Activated naive CD4-positive, alpha-beta T cell treated with Interleukin-2 at 50 U/mL for 16 hours (primary cell): ENCODE measurements at places on chromosomes 3 and 15.

- DNase-seq = no peak
These were observed 496.1 kb downstream of the SHQ1 start for GRCh38 chr3:72352176-72352575.

DNA sequence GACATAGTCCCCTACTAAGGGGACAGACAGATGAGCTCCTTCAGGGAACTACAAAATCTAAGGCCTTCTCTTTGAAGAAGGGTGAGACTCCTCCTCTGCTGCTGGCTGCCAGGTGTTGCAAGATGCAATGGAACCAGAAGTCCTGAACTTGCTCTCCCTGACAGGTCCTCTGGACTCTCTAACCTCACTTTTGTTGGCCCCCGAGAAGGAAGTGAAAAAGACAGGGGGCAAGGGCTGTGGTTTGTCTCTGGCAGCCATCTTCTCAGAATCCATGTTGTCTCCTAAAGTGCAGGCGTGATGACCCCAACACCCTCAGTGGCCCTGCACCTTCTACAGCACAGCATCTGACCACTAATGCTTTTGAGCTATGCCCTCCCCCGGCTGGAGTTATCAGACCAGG lies 292.5 kb downstream of the CHST2 start:
- no peak for DNase-seq

GRCh38 chr3:150063237-150063636 lies 92.5 kb upstream of the PFN2 start:
- no peak for DNase-seq

DNA sequence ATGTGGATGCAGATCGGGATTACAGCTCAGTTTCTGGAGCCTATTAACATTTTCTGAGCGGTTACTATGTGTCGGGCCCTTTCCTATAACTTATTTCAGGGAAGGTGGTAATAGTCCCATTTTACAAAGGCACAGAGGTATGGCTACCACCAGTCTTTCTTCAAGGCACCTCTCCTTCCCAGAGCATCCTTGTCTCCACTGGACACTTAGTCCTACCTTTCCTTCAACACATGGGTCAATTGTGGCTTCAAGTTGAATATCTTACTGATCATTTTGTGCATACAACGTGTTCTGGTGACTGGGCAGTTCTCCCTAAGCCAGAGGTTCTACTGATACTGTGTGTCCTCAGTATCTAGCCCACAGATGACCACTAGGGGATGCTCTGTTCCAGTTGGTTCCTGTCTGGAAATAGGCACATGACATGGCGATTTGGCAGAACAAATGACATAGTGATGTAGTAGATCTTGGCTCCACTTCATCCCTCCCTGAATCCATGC lies 60.7 kb upstream of the CMTM8 start:
- peak; percentile 44 for DNase-seq

DNA sequence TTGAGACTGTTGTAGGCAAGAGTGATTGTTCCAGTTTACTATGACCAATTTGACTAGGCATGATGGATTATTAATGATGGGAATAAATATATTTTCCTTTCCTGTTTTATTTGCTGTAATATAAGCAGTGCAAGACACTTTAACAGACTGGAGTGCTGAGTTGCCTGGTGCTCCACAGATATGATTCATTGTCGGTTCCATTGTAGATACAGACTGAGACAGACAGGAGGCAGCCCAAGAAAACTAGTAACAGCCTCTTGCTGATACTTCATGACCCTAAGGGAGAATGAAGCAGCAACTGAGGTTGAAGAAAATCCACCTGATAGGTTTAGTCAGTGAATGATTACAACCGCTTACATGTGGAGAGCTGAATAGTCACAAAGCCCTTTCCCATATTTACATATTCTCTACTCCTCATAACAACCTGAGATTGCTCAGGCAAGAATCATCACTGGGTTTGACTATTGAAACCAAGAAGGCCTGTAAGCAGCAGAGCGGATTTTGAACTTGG lies 235.1 kb upstream of the TPRG1 start:
- DNase-seq = no peak

DNA sequence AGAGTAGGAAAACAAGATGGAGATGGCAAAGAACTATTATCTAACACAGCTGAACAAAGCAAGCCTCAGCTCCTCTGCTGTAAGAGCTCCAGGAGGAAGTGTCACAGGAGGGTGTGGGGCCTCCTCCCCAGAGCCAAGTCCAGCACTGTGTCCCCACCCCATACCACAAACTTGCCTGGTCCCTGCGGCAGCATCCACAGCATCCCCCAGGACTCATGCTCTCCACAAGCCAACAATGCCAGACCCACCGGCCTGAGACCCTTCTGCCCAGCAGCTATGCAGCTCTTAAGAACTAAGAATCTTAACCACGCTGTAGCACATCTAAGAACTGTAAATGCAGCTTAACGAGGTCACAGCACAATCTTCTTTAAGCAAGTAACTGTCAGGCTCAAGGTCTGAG lies 9.1 kb downstream of the RBM15B start:
- no peak for DNase-seq

- DNase-seq = no peak
These were observed 50.3 kb upstream of the ATP13A3 start for GRCh38 chr3:194536871-194537637.

DNA sequence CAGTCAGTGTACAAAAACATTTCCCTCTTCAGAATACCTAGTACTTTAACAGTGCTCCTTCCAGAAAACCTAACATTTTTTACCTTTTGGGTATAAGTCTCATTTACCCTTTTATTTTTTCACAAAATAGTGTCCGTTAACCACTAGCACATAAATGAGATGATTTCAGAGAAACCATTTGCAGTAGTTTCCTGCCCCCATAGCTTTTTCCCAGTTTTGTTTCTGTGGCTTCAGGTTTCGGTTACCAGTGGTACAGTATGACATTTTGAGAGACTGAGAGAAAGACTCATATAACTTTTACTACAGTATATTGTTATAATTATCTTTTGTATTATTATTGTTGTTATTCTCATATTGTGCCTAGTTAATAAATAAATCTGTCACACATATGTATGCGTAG lies 6.2 kb upstream of the RBMS3 start:
- no peak for DNase-seq

- DNase-seq = no peak
These were observed 752.3 kb downstream of the NR2F2 start for GRCh38 chr15:97082830-97083229.

- no peak for DNase-seq
These were observed 40.3 kb downstream of the CHST14 start for GRCh38 chr15:40511093-40511471.

DNA sequence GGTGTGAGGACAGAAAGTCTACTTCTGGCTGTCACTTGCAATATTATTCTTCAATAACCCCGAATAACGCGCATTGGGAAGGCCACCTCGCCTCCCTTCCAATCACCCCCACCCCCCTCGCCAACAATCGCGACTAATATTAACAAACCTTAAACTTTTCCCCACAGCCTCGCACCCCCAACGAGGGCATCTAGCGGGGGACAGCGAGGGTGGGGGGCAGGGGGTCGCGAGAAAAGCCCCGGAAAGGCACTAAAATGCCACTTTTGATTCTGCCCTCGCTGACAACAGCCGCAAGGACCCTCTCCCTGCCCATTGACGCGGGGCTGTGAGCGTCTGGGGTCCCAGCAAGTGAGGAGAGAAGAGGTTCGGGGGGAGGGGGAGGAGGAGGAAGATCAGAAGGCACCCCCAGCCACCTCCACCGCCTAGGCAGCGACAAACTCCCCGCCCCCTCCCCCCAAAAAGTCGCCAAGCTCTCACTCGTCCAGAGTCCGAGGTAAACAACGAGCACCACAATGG lies 868 bp downstream of the SATB1 start:
- DNase-seq = peak; percentile 25

- peak; percentile 44 for DNase-seq
These were observed 182.4 kb downstream of the SHQ1 start for GRCh38 chr3:72665701-72666446.

- DNase-seq = no peak
These were observed 333.4 kb downstream of the THSD4 start for GRCh38 chr15:71448688-71449114.

- no peak for DNase-seq
These were observed 127.2 kb upstream of the DLG1 start for GRCh38 chr3:197425485-197426120.

DNA sequence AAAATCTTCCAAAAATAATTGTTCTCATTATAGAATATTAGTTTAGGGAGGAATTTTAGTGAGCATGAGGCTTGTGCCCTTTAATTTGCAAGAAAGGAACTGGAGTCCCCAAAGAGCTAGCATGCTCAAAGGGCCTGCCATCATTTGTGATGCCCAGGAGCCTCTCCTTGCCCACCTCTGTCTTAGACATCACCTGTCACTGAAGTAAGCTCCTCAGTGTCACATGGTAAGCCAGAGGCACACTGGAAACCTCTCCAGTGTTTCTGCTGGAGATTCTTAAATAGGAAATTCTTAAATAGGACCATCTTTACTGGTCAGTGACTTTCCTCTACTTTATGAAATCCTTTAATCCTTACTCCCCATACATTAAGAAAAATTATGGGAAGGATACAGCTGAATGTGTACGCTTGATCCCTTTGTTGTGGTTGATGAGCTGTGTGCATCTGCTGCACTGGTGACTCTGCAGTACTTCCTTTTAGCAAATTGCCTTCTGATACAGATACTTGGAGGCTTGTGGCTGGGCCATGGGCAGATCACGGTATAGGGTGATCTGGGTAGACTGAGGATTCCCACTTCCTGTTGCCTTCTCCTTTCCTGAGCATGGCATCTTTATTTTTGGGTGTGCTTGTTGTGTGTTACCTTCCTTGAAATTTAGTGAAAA lies 197.4 kb downstream of the KLHL25 start:
- no peak for DNase-seq

DNA sequence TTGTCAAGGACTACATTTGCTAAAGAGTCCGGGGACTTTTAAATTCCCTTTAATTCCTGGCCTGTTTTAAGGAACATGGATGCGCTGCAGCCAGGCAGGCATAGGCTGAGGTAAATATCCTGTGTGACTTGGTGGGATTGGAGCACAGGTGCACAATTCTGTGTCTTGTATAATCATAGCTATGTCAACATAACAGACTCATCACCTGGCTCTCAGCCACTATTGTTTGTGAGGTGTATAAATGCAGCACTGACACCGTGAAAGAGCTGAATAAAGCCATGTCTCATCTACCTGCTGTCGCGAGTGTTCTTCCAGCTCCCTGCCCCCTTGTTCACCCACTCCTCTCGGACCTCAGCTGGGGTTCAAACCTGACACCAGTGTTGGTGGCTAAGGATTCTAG lies 109.7 kb downstream of the MFSD1 start:
- no peak for DNase-seq

DNA sequence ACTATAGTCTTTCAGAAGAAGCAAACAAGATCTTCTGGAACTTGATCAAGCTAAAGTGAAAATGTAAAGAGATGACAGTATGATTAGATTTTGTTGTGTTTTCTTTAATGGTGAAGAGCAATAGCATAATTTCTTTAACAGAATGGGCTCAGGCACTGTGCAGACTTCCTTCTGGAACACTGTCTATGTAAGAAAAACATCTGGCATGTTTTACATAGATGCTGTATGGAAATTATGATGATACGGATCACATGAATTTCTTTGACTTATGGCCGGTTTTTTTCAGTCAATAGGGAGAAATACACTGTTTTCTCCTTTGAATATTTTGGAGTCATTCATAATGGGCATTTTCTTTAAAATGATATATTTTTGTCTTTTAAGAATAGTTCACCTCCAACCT lies 42.6 kb downstream of the PHLDB2 start:
- no peak for DNase-seq

GRCh38 chr15:81747482-81747881 lies 298.3 kb downstream of the MEX3B start:
- DNase-seq = no peak
